NCI-H1092 (cell line): ENCODE measurements at places on chromosomes 16 and 17.

- no peak for DNase-seq
These were observed 6.6 kb downstream of the ZDHHC7 start for GRCh38 chr16:85004587-85005205.

DNA sequence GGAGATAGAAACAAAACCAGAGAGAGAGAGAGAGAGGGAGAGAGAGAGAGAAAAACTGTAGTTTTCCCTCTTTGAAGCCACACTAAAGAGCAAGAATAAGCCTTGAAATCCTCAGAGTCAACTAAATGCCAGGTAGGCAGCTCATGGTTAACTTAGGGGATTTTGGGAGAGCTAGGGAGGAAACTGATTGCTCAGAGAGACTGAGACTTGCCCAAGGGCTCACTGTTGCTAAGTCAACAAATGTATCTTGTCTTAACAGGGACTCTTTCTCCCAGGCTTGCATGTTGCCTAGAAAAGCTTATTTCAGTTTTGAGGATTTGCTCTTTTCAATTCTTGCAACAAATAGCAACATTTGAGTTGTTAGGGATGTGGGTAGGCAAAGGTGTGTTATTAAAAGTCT lies 4.5 kb upstream of the SLC5A11 start:
- no peak for DNase-seq

DNA sequence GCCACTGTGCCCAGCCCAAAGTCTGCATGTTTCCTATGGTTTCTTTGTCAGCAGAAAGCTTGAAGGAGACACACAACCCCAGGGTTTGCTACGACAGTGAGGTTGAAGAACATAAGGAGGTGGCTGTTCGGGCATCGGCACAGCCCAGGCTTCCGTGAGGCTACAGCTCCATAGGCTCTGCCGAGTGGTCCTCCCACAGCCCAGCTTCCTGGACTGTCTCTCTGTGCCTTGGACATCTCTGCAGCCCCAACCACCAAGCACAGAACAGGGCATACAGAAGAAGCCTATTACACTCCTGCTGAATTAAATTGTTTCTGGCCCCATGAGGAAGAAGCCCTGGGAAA lies 3.2 kb upstream of the HAP1 start:
- DNase-seq = no peak

DNA sequence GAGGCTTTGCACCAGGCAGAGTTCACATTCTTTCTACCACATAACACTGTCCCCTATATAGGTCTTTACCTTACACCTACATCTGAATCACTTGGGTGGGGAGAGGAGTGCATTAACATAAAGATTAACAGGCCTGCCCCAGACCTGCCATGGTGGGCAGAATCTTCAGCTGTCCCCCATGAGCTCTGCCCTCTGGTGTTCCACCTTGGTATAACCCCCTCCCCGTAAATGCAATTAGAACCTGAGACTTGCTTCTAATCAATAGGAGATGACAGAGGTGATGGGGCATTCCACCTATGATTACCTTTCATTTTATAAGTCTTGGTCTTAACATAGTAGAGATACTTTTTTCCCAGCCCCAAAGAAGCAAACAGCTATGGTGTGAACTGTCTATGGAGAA lies 20.4 kb upstream of the GRIN2A start:
- DNase-seq = no peak

DNA sequence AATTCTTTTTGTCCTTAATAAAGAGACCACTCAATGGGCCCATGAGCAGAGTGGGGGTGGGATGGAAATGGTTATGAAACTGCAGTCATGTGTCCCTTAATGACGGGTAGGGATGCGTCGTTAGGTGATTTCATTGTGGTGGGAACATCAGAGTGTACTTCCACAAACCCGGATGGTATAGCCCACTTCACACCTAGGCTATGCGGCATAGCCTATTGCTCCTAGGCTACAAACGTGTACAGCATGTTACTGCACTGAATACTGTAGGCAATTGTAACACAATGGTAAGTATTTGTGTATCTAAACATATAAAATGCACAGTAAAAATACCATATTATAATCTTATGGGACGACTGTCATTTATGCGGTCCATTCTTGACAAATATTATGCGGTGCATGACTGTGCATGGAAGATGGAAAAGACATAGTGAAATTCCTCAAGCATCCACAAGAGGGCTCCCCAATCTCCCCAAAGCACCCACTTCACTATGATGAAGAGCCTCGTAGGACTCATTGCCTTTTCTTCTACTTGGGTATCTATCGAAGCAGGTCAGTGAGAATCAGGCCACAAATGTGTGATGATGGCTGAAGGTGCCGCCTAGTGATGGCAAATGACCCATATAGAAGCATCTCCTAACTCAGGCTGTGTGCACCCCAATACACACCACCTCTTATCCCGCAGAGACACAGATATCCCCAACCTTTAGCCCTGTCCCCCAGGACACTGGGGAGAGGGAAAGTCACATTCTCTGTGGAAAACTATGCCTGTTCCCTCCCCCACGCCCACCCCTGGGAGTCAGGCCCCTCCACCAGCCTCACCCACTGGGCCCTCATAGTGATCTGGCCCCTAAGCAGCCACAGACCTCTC lies 43.5 kb downstream of the TBX21 start:
- DNase-seq = no peak

- no peak for DNase-seq
These were observed 190.9 kb upstream of the GSE1 start for GRCh38 chr16:85422196-85422631.

DNA sequence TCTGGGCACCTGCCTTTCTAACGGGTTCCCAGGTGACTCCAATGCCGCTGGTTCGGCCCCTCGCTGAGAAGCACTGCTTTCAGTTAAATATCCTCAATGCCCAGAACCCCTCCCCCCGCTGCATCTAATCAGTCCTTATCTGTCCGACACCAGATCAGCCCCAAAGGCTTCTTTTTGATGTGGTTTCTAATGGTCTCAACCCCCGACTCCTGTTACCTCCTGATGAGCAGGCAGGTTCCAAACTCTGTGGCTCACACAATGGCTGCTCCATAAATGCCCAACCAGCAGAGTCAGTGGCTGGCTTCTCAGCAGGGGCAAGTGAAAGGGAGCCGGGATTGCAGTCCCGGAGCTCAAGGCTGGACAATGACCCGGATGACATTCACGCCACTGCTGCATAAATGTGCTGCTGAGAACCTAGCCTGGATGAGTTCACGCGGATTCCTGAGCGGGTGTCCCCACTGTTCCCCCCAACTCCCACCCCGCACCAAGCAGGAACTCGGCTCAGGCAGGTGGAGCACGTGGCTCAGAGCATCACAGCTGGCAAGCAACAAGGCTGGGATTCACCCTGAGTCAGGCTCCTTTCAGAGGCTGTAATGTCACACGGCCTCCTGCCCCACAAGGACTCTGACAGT lies 1.0 kb upstream of the SLC38A8 start:
- DNase-seq = no peak

DNA sequence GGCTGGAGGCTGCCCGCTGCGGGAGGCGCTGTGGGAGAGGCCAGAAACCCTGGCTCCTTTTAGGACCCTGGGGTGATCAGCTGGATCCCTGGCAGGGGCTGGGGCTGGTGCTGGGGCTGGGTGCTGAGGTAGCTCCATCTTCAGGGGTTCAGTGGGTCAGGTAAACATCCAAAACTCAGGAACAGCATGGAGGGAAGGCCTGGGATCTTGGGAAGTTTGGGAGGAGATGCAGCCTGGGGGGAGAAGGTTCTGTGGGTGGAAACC lies 21.0 kb downstream of the ADGRG5 start:
- no peak for DNase-seq

GRCh38 chr17:80992948-80993624 lies 1.4 kb downstream of the CHMP6 start:
- no peak for DNase-seq

- no peak for DNase-seq
These were observed 405 bp upstream of the ACE start for GRCh38 chr17:63476459-63476853.

- no peak for DNase-seq
These were observed 10.9 kb downstream of the OTOP3 start for GRCh38 chr17:74946641-74947040.

DNA sequence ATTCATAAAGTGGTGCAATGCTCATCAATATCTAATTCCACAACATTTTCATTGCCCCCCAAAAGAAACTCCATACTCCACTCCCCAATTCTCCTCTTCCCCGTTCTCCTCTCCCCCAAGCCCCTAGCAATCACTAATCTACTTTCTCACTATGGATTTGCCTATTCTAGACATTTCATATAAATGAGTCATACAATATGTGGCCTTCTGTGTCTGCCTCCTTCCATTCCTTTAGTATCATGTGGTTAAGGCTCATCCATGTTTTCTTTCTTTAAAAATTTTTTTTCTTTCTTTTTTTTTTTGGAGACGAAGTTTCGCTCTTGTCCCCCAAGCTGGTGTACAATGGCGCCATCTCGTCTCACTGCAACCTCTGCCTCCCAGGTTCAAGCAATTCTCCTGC lies 56.3 kb upstream of the HAS3 start:
- DNase-seq = no peak

DNA sequence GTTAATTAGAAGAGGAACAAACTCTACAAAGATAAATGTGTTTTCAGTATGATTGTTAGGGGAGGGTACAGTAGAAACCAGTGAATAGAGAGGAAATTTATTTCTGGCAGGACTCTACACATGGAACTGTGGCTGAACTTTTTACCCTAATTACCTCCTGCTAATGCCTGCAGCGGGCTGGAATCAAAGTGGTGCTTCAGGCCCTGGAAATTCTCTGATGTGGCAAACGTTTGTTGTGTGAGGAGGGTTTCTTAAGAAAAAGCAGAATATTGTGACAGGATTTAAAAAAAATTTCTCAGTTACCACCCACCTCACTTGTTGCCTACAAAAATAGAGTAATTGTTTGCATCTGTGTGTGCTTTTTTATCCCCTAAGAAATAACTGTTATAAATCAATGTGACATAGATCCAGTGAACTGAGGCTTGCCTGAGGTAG lies 154.5 kb downstream of the BCAS3 start:
- DNase-seq = no peak

DNA sequence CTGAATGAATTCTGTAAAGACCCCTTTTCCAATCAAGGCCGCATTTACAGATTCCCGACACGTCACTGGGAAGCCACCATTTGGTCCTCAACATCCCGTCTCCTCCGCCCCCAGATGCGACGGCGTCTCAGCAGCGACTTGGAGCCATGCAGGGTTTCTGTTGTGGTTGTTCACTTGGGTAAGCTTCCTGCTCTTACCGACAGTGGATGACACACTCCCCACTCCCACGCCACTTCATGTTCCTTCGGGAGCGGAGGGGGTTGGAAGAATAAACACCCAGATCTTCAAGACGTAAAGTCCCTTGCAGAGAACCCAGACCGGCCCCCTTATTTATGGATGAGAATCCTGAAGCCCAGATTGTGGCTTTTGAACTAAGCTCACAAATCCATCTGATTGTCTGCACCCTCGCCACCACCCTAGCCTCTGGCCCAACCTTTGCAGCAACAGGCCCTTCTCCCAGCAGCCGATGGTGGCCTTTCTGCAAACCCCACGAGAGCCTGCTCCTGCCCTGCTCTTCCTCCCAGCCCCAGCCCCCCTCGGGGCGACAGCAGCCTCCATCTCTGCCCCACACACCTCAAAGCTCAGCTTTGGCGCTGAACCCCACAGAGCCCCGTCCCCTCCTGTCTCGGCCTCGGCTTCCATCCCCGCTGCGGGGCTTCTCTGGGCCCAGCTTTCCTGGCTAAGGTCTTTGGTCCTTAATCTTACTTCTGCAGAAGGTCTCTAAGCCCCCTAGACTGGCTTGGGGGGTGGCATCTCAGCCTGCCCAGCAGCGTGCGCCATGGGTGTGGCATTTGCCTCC lies 19.0 kb upstream of the OSGIN1 start:
- no peak for DNase-seq

DNA sequence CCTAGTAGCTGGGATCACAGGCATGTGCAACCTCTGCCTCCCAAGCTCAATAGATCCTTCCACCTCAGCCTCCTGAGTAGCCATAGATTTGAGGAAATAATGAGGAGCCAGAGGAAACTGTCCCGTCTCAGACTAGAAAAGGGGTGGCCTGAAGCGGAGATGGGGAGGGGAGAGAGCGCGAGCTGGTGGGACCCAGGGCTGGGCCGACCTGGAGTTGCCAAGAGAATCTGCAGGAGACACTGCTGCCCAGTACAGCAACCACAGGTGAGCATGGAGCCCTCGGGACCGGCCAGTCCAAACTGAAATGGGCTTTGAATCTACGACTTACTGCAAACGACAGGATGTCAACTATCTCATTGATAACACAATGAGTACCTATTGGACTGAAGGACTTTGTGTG lies 24.3 kb downstream of the CD300A start:
- no peak for DNase-seq
